Anterior cingulate cortex (tissue), 58 donors: ENCODE measurements at places on chromosomes 7 and 10.

GRCh38 chr10:67141300-67141699 lies 215.5 kb downstream of the LRRTM3 start:
- DNase-seq = no peak

- DNase-seq = no peak
These were observed 79.2 kb downstream of the CAMK1D start for GRCh38 chr10:12428447-12429135.

DNA sequence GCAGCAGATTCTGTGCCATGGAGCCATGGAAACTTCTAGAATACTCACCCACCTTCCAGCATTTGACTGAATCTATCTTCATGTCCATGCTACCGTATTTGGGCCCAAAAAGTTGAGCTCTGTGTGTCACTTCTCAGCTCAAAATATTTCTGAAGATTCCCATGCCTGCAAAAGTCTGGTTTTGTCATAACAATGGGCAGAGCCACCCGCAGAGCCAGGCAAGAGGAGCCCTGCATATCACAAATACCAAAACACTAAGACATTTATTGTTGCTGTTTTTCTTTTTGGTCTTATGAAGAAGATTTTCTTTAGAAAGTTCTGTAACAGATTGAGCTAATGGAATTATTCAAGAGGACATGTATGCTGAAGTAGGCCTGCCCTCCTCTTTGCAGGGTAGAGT lies 68.1 kb downstream of the PRTFDC1 start:
- no peak for DNase-seq

DNA sequence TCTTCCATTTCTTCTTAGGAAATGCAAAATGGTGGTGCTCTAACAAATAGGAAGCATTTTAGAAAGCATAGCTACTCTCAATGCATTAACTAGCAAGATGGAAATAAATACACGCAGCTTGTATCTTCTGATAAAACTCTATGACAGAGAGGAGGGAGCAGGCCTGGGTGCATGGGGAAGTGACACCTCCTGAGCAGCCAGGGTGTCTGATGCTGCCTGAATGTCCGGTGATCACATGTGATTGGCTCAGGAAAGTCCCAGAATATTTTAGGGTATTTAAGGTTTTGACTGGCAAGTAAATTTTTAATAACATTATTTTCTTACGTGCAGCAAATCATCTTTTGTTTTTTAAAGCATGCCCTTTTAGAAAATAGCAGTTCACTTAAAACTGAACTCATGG lies 261.0 kb upstream of the KLF6 start:
- no peak for DNase-seq

DNA sequence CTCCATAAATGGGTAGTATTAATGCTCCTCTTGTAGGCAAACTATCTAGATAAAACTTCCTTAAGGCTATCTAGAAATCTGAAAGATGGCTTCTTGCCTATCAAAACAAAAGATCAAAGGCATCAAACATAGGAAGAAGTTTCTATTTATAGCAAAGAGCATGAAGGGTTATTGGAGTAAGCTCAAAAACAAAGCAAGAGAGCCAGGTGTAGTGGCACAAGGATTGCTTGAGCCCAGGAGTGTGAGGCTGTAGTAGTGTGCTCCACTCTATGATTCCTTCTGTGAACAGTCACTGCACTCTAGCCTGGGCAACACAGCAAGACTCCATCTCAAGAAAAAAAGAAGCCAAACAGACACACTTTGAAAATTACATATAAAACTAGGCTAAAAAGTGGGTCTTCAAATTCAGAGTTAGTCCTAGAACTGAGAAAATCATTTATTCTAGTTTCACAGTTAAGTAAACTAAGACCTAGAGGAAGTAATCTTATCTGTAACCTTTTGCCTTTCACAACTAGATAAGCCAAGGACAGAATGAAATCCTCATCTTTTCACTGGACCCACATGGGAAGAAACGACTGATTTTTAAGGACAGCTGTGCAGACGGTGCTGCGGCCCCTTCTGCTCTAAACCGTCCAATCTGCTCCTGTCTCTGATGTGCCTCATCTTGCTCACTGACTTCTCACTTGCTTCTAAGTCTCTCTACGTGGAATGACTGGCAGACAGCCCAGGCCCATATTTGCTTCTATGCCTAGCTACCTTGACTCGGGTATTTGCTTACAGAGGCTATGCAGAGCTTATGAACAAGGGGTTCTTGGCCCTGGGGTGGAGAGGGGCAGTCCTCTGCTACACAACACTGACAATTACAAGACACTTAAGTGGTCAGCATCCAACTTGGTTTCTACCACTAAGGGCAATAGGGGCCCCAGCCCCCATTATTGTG lies 50.0 kb downstream of the ESYT2 start:
- DNase-seq = no peak

- DNase-seq = no peak
These were observed 286.6 kb downstream of the ELMO1 start for GRCh38 chr7:37162106-37162505.

GRCh38 chr7:2488272-2488645 lies 12.1 kb upstream of the GRIFIN start:
- DNase-seq = no peak

DNA sequence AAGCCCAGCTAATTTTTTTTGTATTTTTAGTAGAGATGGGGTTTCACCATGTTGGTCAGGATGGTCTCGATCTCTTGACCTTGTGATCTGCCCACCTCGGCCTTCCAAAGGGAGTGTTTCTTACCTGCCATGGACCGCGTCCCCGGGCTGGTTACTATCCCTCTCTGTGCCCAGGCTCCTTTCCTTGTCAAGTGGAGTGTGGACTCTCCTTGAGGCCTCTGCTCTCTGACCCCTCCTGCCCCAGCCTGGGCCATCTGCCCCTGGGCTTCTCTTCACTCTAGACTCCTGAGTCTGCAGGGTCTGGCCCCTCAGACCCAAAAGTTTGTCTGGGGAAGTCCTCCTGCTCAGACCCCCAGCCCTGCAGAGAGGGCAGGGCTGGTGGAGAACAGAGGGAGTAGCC lies 20.7 kb downstream of the NEURL1 start:
- DNase-seq = no peak

GRCh38 chr10:97854743-97855142 lies 5.1 kb downstream of the GOLGA7B start:
- no peak for DNase-seq

GRCh38 chr7:47045207-47046051 lies 536.5 kb downstream of the TNS3 start:
- DNase-seq = no peak

GRCh38 chr7:44489955-44490350 lies 505 bp downstream of the NUDCD3 start:
- peak; percentile 67 for DNase-seq
